Left renal cortex interstitium (tissue), 4 donors: ENCODE measurements at places on chromosomes 11 and 22. TPM values are rescaled to one million over a fixed set of nuclear protein-coding genes. Genes with fewer than 3 reads are reported as not detected.
A peak's percentile ranks its signal among the peaks of the same experiment; 100 is the strongest.

The VWCE gene
- 1.5 TPM for polyA plus RNA-seq

DNA sequence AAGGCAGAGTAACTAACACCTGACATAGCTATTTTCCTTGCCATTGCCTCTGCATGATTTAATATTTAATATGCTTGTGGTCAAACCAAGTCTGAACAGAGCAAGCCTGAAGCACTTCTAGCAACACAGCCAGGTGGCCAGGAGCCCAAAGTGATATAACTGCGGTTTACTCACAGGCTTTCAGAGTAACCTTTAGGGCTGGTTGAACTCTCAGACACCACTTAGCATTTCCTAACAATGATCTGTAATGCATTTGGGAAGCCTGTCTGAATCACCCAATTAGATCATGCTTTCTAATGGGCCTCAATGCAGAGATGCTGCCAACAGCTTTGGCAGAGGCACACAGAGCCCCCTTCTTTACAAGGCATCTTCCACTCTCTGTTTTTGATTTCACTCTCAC is 96.1 kb downstream of the FDX1 start:
- no peak for DNase-seq

GRCh38 chr11:7262672-7263071 is 11.0 kb downstream of the SYT9 start:
- no peak for DNase-seq

GRCh38 chr11:35332524-35332923 is 86.8 kb downstream of the SLC1A2 start:
- no peak for DNase-seq

The ANGPTL5 gene
- polyA plus RNA-seq = not detected

The OPCML gene
- polyA plus RNA-seq = 15.6 TPM

GRCh38 chr11:5684036-5684645 is 733 bp downstream of the TRIM5 start:
- peak; percentile 19 for DNase-seq

DNA sequence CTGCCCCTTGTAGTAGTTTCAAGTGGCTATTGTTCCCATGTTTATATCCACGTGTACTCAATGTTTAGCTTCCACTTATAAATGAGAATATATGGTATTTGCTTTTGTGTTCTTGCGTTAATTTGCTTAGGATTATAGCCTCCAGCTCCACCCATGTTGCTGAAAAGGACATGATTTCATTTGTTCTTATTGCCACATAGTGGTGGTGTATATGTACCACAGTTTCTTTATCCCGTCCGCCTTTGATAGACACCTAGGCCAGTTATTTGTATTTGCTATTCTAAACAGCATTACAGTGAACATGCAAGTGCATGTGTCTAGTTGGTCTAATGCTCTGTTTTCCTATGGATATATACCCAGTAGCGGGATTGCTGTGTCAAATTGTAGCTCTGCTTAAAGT is 6.8 kb downstream of the OR51B2 start:
- DNase-seq = no peak
